ENCODE measurements at places on chromosomes 4 and X.
A peak's percentile ranks its signal among the peaks of the same experiment; 100 is the strongest.

GRCh38 chr4:101418055-101418454 lies 70.7 kb upstream of the PPP3CA start:
- peak; percentile 92 for DNase-seq

DNA sequence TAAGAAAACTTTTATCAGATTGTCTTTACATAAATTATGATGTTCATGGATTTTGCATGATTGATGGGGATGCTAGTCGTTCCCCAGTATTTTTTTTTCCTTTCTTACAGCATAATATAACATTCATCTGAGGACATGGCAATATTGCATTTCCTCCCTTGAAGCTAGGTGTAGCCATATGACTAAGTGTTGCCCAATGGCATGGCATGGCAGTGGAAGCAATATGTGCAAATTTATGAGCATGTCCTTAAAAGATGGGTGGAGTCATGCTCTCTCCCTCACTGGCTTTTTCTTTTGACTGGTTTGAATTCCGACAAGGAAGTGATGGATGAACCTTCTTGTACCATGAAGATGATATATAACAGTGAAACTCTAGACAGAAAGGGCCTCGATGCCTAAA lies 96.3 kb downstream of the BANK1 start:
- DNase-seq = no peak

DNA sequence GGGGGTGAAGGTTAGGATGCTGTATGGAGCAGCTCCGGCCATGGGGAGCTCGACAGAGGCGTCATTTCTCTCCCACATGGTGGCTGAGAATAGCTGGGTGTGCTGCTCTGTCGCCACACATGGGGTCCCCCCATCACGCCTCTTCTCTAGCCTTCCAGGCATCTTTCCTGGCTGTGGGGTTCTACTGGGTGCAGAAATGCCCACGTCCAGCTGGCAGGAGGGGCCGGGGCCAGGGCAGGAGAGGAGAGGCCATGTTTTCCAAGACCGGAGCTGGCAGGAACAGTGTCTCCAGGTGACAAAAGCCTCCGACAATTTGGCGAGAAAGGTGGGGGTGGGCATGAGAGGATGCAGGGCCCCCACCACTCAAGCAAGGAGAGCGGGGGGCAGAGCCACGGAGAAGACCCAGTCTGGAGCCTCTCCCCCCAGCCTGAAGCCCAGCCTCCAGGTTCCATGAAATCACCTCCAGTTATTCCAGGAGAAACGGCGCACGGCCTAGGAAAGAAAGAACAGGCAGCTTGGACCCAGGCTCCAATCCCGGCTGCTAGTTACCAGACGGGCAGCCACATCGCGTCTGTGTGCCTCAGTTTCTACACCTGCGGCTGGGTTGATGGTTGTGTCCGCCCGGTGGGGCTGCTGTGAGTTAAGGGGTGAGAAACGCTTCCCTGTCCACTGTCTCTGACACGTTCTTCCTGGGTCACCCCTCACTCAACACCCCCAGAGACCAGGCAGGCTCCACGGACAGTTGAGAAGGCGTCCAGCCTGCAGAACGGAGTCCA lies 27.4 kb upstream of the SPON2 start:
- DNase-seq = no peak

DNA sequence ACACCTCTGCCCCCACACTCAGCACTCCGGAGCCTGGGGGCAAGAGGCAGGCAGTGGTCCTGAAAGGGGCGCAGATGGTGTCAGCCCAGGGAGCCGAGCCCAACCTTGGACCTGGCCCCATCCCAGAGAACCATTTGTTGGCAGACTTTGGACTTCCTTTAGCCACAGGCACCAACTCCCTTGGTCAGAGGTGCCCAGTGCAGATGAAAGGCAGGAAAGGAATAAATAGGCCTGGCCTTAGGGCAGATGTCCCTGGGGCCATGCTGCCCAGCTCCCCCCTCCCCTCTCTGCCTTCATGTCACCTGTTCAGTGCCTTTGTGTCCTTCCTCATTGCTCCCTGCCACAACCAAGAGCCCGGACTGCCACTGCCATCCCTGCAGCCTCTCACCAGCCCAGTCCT lies 52.8 kb downstream of the SEL1L3 start:
- DNase-seq = no peak

DNA sequence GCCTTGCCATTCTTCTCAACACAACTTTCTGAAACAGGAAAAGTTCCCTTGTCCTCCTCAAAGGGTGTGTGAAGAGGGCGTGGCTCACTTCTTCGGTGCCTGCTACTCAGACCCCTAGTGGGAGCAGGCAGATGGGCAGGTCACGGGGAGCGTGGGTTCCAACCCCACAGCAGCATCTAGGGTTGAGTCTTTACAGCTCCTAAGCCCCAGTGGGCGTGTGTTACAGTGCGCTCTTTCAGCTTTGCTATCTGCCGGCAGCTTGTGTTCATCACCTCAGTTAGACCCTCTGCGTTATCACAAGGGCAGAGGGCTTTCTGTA lies 57.5 kb upstream of the KLF3 start:
- no peak for DNase-seq

GRCh38 chr4:6298035-6298434 lies 28.4 kb downstream of the WFS1 start:
- no peak for DNase-seq

DNA sequence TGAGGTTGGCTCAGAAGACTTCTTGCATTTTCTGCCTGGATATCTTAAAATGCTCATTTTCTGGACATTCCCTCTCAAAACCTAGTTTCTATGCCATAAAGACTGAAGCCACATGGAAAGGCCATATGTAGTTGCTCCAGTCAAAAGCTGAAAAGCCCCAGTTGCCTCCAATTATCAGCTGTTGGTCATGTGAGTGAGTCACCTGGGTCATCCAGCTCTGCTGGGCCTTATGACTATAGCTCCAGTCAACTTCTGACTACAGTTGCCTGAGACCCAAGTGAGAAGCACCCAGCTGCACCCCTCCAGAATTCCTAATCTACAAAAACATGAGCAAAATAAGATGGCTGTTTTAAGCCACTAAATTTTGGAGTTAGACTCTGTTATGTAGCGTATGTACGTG lies 41.9 kb downstream of the HELQ start:
- DNase-seq = no peak

DNA sequence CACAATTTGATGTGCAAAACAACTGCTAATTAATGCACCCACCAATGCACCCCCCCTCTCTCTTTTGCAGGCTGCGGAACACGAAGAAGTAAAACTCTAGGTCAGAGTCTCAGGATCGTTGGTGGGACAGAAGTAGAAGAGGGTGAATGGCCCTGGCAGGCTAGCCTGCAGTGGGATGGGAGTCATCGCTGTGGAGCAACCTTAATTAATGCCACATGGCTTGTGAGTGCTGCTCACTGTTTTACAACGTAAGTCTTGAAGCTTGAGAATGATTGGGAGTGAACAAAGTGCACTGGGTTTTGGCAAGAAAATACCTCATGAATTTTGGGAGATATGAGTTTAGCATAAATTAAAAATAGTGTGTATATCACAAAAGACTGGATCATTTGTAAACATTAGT lies 28.9 kb downstream of the TMPRSS11E start:
- no peak for DNase-seq

GRCh38 chr4:182169987-182170386 lies 73.2 kb upstream of the TENM3 start:
- DNase-seq = no peak

DNA sequence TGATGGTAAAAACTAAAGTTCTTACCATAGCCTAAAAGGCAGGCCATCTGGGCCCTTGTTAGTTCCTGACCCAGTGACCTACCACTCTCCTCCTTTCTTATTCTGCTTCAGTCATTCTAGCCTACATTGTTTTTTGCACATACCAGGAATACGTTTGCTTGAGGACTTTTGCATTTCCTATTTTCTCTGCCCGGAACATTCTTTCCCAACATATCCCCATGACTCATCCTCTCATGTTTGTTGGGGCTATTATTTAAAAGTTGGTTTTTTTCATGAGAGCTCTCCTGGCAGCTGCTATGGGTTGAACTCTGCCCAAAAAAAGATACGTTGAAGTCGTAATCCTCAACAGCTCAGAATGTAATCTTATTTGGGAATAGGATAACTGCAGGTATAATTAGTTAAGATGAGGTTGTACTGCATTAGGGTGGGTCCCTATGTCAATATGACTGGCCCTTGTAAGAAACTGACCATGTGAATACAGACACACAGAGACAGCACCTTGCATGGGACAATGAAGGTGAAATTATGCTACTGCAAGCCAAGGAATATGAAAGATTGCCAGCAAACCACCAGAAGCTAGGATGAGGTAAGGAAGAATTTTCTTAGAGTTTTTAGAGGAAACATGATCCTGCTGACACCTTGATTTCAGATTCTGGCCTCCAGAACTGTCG lies 138.3 kb upstream of the PDHA2 start:
- no peak for DNase-seq

DNA sequence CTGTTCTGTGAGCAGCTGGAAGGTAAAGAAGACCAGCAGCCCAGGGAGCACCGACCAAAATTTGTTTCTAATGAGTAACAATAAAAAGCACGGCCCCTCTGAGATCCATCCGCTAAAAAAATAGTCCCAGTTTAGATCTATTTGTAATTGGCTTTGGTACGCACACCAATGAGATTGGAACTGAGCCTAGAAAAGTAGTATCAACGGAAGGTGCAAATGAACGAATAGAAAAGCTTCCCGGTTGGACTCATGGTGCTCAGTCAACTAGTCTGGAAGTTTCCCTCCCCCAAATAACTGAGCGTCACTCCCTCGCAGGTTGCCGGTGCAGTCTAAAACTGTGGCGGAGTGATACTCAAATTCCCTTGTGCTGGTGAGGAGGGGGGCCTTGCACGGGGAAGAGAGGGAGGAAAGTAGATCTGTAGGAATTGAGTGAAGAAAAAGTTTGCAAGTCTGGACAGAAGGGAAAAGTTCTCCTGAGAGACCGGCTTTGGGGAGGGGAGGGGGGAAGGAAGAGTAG lies at the start of gene COL4A5:
TSS of gene COL4A5 (plus strand) at position 413 of the 517 bp plus-strand sequence. CDS start 288 bp downstream, outside the sequence.
- DNase-seq = no peak

DNA sequence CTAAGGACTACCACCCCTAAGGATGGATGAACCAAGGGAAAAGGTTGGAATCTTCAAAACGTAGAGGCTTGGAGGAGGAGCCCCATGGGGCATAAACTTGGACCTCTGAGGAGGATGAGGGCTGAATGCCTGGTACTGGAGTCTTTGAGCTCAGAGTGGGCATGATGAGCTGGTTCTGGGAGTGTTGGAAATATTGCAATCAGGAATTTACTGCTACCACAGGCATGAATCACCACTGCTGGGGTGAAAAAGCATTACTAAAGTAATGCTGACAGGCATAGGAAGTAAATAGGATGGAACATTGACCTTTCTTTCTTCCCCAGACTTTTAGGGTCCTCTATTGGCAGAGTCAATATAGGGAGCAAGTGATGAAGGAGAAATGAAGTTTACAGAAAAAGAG lies 105.8 kb upstream of the RPS6KA3 start:
- peak; percentile 7 for DNase-seq

- DNase-seq = no peak
These were observed 52.3 kb downstream of the CD99L2 start for GRCh38 chrX:150846130-150846529.

DNA sequence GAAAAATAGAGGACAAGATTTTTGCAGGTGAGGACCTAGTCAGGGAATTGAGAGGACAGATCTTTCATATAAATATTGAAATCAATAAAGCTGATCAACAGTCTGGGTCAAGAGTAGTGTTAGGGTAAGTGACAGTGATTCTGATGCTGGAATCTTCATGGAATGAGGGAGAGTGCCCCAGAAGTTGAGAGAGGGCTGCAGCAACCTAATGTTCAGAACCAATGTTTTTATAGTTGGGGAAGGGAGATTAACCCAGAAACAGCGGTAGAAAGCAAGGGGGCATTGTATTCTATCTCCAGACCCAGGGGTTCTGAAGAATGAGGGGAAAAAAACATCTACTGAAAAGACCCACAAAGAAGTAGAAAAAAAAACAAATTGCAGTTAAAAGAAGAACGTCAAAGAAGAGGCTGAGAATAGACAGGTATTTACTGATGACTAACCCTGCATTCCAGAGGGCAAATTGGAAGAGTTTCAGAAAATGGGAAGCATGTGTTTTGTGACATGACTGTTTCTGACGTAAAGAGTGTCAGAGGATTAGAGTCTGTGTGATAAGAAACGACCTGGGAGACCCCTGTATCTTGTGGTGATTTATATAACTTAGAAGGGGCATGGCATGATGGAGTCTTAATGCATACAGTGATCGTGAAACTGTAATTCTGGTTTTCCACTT lies 819.6 kb upstream of the EPHA5 start:
- DNase-seq = no peak

- DNase-seq = no peak
These were observed 73.9 kb upstream of the TAF9B start for GRCh38 chrX:78213331-78213730.

DNA sequence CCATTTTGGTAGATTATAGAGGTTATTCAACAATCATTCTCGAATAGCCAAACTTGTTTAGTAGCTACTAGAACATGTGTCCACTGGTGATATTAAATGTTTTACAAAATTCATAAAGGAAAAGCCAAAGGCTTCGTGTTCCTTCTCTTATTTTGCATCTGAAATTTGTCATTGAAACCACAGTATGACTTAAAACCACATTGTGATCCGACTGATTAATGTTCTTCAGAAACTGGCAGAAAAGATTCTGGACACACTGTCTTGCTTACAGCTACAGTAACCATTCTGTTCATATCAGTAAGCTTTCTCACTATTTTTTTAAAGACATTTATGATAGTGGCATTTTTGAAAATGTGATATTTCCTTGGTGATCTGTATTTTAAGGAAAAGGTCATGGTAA lies 2.6 kb upstream of the SMARCA1 start:
- no peak for DNase-seq

DNA sequence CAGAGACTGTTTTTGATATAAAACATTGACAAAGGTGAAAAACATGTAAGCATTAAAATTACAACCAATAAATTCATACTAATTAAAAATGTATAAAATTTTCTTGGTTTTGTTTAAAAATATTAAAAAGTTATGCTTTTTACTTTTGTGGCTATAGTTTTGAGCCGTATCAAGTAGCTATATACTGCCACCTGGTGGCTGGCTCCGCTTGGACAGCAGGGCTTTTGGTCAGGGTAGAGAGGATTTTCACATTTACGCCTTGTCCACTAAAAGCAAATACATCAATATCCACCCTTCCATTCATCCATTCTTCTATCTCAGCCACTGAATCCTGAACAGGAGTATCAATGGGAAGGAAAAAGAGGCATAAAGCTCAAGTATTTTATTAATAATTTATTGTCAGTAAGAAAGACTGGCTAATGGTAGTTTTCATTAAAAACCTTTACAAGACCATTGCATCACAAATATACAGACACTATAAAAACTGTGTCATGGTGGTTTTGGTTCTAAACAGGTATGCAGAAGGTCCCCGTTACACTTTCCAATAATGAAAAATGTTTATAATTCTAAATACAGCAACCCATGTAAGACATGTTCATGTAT lies 32.1 kb upstream of the MTNR1A start:
- peak; percentile 28 for DNase-seq

- DNase-seq = no peak
These were observed 22.0 kb downstream of the OR13H1 start for GRCh38 chrX:131565909-131566308.

GRCh38 chr4:81257816-81258215 lies 42.8 kb upstream of the PRKG2 start:
- no peak for DNase-seq

- DNase-seq = no peak
These were observed 138.4 kb downstream of the LDB2 start for GRCh38 chr4:16759931-16760582.
